Stimulated activated CD4-positive, alpha-beta T cell treated with anti-CD3 and anti-CD28 coated beads, Interleukin-1b, Interleukin-23, amount 100 ng/mL, for 1 hour (primary cell): ENCODE measurements at places on chromosomes 5 and 9.

DNA sequence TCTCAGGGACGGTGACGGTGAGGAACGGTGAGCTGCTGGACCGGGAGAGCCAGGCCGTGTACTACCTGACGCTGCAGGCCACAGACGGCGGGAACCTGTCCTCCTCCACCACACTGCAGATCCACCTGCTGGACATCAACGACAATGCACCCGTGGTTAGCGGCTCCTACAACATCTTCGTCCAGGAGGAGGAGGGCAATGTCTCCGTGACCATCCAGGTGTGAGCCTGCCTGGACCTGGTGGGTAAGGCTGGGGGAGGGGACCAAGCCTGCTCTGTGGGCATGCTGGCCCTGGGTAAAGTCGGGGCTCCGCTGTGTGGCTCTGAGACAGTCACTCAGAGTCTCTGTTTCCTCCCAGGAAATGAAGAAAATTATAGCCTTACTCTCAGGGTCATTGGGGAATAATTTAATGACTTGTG is 29.3 kb downstream of the CDHR2 start:
- no peak for DNase-seq

- DNase-seq: no peak
Observed at GRCh38 chr9:27471366-27471765, 52.7 kb upstream of the IFNK start.

DNA sequence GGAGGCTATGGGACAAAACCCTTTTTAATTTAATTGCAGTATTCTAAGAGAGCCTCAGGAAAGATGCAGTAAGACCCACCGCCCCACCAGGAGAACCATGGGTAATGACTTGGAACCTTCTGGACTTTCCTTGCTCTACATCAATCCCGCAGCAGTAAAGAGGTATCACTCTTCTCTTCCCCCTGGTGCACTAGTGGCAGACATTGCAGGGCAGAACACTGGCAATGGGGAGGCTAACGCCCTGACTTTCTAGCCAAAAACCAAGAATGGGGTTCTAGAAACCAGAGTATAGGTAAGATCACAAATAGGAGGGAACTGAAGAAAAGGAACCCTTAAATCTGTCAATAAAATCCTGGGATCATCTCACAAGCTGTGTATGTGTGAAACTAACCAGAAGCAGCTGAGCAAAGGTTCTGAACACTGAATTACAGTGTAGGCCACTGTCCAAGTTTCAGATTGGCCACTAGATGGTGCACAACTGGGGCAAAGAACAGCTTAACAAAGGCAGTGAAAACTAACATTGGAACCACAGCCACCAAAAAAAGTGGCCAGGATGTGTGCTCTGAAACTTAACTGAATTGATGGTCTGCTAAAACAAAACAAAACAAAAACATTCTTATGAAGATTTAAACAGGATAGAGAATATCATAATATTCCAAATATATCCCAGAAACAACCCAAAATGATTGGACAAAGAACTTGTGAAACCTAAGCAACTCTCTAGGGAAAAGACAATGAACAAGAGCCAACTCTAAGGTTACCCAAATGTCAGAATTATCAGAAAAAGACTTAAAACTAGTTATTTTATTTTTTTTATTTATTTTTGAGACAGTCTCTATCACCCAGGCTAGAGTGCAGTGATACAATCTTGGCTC is 6.6 kb upstream of the FAM151B start:
- no peak for DNase-seq

GRCh38 chr9:69121155-69122081 is 52.7 kb upstream of the TJP2 start:
- no peak for DNase-seq

GRCh38 chr5:173229966-173230689 is 4.9 kb downstream of the NKX2-5 start:
- DNase-seq: no peak

- DNase-seq: no peak
Observed at GRCh38 chr5:123783421-123783820, 271.4 kb downstream of the CSNK1G3 start.

- no peak for DNase-seq
Observed at GRCh38 chr5:177487975-177488374, 9.4 kb downstream of the PDLIM7 start.

DNA sequence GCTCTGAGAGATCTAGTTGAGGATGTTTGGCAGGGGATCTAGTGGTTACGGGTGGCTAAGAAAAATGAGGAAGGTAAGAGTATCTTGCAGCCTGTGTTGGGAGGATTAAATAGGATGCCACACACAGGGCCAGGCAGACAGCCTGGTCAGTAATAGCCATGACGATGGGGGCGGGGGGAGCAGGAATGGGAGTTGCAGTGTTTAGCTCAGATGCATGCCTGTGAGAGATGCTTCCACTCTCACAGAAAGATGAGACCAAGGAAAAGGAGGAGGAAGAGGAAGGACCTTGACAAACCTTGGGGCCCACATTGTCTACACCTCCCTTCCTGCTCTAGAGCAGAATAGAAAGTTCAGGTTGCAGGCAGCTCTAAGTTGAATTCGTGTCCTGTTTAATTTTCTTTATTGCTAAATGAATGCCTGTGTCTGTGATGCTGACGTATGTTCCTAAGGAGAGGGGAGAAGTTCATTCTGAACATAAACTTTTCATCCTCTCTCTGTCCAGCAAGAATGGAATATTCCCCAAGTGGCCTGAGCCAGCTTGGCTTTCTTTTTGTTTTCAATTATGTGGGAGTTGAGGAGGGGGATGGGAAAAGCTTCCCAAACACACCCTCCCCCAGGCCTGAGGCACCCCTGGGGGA is 28.7 kb downstream of the TGFBI start:
- DNase-seq: no peak

GRCh38 chr5:76838481-76839261 is 11.1 kb upstream of the S100Z start:
- no peak for DNase-seq

DNA sequence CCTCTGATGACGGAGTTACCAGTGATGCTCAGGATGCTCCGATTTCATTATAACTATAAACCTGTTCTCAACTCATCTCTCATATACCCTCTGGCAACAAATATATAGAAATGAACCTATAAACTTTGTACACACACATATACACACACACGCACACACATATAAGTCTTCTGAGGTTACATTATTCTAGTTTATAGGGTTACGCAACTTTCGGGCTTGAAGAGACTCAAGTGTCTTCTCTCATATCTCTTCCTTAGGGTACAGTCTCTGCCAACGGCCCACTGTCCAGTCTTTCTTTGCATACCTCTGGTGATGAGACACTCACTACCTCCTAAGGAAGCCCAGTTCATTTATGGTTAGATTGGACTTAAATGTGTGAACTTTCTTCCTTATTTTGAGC is 69.4 kb upstream of the TBC1D2 start:
- no peak for DNase-seq

DNA sequence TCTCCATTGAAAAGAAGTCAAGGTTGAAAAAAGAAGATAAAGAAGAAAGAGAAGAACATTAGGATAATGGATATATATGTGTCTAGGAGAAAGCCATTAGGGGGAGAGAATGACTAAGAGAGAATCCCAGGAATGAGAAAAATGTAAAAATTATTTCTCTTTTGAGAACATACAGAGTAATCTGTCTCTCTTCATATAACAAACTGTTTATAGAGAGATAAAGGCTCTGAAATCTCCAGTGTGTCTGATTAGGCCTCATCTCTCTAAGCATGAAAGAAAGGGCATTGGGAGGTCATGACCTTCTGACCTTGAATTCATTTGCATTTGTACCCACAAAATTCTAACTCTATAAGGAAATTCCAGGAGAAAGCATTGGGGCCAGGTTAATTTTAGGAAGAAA is 3.5 kb upstream of the MPDZ start:
- no peak for DNase-seq

DNA sequence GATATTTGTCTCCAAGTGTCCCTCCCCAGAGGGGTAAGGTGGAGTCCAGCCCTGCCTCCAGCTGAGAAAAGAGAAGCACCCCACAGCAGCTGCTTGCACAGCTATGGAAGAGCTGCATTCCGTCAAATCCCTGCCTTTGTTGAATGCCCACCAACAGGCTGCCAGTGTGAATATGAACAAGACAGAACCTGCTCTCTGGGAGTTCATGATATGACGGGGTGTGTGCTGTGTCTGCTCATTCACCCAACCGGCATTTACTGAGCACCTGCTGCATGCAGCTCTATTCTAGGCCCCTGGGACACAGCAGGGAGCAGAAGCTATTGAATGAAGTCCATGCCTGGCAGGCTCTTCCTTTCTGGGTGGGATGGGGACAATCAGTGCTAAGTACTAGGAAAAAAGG is 238.8 kb downstream of the GADD45G start:
- no peak for DNase-seq

GRCh38 chr9:35700942-35701341 is 11.2 kb upstream of the TPM2 start:
- DNase-seq: no peak

DNA sequence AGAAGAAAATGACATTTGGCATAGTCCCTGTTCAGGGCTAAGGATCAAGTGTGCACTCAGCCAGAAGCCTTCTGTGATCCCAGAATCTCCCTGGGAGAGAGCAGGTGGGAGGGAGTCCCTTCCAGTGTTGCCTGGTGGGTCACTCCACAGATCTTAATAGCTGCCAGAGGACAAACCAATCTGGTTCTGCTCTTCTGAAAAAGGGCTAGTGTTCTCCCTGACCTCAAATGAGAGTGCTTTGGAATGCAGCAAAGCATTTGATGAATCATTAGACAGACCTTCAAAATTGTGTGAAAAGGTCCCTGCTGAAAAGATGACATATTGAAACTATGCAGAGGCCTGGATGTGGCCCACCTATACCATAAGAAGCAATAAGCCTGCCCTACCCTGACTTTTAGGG is 339.7 kb downstream of the TMEM232 start:
- no peak for DNase-seq

GRCh38 chr9:109780453-109781033 is 545 bp downstream of the PALM2AKAP2 start:
- no peak for DNase-seq

DNA sequence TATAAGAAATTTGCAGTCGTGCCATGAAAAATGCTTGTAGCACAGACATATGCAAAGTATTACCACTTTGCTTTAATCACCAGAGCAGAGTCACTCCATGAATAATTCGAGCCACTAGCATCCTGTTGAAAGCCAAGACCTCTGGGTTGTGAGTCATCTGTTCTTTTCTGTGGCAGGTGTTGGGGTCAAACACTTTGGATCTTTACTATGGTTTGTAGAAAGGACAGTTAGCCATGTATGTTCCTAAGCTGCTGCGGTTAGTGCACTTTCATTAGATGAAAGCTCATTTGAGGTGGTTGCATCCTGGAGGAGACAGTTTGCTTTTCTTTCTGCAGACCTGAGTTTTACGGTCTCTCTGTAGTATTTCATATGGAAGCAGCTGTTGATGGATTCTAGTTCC is 223.7 kb downstream of the DMRT2 start:
- no peak for DNase-seq

DNA sequence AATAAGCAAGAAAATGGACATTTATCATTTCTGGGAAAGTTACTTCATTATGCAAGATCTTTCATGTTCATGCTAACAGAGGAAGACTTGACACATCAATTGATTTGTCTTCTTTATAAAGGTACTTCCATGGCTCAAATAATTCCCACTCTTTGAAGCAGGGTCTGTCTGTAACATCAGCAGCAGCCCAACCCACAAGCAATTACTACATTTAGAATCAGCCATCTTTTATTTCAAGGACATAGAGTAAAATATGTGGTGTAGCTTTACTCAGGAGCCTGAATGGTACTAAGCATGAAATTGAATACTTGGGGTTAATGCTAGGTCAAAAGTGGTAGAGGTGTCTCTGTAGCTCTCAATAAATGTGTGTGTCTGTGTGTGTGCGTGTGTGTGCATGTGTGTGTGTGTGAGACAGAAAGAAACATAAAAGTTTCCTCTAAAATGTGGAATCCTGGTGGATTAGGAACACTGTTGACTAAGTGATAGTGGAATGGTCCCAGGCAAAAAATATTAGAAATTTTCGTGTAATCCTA is 581.1 kb downstream of the CAAP1 start:
- DNase-seq: no peak

- DNase-seq: no peak
Observed at GRCh38 chr9:124721109-124721906, 49.8 kb downstream of the NR6A1 start.
